ENCODE measurements at places on chromosomes 6 and 20.

- DNase-seq, result no peak
Observed at GRCh38 chr6:44462797-44463727, 75.6 kb downstream of the CDC5L start.

GRCh38 chr6:129638055-129638684 is 71.8 kb downstream of the ARHGAP18 start:
- DNase-seq, result peak; percentile 37

GRCh38 chr6:10461850-10462249 is 47.0 kb upstream of the TFAP2A start:
- no peak for DNase-seq

- DNase-seq, result no peak
Observed at GRCh38 chr6:53527249-53527765, 17.6 kb downstream of the GCLC start.
